ENCODE measurements at places on chromosomes 13 and 19.

- no peak for DNase-seq
Observed at GRCh38 chr19:6761053-6761676, 6.1 kb downstream of the SH2D3A start.

- DNase-seq, result no peak
Observed at GRCh38 chr13:96141032-96141431, 51.1 kb downstream of the HS6ST3 start.

DNA sequence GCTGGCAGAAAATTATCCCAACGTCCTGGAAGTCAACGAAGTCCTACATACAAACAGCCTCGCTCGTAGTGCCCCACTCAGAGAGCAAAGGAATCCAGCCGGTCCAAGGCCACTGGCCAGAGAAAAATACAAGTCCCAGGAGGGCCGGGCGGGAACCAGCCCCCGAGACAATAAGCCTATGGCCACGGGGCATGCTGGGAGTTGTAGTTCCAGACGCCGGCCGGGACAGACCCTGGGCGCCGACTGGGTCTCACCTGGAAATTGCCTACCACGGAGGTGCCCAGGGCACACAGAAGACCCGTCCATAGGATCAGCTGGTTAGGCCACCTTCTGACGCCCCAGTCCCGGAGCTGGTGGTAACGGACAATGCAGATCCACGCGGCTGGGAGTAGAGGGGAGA is 5.4 kb downstream of the TMEM150B start:
- DNase-seq, result no peak

DNA sequence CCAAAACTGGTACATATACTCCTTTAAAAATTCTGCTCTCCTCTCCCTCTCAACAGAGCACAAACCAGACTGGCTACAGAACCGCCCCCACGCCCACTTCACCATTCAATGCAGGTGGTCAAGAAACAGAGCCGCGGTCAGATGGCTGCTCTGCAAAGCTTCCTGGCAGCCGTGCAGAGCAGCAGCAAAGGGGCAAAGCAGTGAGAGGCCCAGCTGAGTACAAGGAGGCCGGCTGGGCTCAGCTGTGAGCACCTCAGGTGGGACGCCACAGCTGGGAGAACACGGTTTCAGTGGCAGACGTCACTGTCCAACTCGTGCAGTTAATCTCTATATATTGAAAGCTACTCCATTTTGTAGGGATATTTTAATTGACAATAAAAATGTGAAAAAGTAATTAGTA is 8.3 kb downstream of the GRTP1 start:
- DNase-seq, result no peak

- DNase-seq, result peak; percentile 18
Observed at GRCh38 chr19:41792513-41793413, 3.6 kb upstream of the CEACAM3 start.

- no peak for DNase-seq
Observed at GRCh38 chr13:23212671-23213070, 31.9 kb downstream of the SGCG start.

- no peak for DNase-seq
Observed at GRCh38 chr19:3068071-3068470, 5.8 kb upstream of the TLE5 start.

DNA sequence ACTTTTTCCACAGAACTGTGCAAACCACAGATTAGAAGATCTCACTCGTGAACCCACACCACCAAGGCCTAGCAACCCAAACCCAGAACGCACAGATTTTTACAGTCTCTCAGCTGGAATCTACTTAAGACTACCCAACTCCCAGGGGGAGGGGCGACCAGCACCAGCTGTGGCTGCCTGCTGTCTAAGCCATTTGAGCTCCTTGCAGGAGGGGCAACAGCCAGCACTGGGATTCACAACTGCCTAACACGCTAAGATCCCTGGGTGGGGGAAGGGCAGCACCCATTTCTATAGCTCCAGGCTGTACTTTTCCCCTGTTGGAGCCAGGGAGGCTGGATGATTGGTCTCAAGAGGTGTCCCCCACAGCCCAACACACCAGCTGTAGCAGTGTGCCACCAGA is 368.8 kb downstream of the SUCLA2 start:
- DNase-seq, result no peak

DNA sequence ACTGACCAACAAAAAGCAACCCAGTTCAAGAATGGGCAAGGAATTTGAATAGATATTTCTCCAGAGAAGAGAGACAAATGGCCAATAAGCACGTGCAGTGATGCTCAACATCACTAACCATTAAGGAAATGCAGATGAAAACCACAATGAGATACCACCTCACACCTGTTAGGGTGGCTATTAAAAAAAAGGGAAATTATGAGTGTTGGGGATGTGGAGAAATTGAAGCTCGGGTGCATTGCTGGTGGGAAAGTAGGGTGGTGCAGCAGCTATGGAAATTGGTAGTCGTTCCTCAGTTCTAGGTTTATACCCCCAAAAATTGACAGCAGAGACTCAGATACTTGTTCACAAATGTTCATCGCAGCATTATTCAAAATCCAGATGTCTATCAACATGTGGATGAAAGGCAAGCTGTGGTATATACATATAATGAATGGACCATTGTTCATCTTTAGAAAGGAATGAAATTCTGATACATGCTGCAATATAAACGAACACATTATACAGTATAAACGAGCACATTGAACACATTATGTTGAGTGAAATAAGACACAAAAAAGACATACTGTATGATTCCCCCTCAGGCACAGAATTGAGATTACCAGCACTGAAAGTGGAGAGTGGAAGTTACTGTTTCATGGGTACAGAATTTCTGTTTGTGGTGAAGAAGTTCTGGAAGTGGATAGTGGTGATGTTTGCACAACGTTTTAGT is 927 bp downstream of the CHAMP1 start:
- no peak for DNase-seq

DNA sequence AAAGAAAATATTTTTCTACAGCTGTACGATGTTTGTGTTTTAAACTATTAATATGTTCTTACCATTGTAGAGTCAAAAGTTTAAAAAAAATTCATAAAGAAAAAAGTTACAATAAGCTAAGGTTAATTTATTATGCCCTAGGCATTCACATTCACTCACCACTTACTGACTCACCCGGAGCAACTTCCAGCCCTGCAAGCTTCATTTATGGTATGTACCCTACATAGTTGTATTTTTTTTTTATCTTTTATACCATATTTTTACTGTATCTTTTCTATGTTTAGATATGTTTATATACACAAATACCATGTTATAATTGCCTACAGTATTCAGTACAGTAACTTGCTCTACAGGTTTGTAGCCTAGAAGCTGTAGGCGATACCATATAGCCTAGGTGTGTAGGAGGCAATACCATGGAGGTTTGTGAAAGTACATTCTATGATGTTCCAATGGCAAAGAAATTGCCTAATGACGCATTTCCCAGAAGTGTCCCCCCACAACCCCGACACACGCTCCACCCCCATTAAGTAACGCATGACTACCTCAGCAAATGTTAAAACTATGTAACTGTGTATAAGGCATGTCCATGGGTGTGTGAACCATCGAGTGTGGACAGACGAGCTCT is 60.4 kb downstream of the SLITRK6 start:
- DNase-seq, result no peak

- no peak for DNase-seq
Observed at GRCh38 chr13:23159205-23159759, 21.5 kb upstream of the SGCG start.

DNA sequence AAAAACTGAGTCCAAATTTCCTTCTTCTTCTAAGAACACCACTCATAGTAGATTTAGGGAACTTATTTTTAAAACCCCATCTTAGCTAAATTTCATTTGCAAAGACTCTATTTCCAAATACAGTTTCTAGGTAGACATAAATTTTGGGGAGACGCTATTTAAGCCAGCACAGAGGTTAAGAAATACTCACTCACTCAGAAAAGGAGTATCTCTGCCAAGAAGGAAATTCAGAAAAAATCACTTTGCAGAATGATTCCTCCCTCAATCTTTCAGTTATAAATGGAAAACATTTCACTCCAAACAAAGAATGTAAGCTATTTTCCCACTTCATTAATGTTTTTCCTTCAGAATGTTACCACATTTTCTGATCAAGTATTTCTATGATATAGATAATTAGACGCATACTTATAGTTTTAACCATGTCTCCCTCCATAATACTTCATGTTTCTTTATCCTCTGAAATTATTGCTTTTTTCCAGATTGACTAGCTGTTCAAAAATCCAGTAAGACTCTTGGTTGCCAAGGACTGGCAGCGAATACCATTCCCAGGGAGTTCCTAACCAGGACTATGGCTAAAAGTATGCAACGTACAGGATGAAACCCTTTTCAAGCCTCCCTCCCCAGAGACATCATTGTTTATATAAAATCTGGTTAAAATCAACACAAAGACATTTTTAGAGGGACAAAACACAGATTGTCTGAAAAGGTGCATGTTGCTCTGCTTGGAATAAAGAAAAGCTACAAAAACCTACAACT is 52.5 kb upstream of the RXFP2 start:
- no peak for DNase-seq

DNA sequence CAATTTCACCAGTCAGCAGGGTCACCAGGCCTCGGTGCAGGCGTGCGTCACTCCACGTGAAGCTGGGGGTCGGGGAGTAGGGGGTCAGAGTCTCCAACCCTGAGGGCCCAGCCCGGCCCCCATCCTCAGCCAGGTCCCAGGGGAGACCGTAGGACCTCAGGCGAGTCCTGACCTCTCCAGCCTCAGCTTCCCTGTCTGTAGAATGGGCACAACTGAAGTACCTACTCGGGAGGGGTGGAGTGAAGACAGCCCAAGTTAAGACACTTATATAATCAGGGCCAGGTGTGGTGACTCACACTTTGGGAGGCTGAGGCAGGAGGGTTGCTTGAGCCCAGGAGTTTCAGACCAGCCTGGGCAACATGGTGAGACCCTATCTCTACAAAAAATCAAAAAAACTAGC is 2.7 kb upstream of the SPACA4 start:
- DNase-seq, result no peak
